ENCODE measurements at places on chromosomes 6 and 20. TPM values are rescaled to one million over a fixed set of nuclear protein-coding genes. Genes with fewer than 3 reads are reported as not detected.

SNRNP48 gene
- total RNA-seq = 12.2 TPM

RUNX2 gene
- 1.0 TPM for total RNA-seq

OTOR gene
- total RNA-seq = not detected

USP49 gene
- 1.6 TPM for total RNA-seq

LIN28B gene
- total RNA-seq = 1.4 TPM
